Central memory CD4-positive, alpha-beta T cell (primary cell): ENCODE measurements at places on chromosomes 5 and 9.

DNA sequence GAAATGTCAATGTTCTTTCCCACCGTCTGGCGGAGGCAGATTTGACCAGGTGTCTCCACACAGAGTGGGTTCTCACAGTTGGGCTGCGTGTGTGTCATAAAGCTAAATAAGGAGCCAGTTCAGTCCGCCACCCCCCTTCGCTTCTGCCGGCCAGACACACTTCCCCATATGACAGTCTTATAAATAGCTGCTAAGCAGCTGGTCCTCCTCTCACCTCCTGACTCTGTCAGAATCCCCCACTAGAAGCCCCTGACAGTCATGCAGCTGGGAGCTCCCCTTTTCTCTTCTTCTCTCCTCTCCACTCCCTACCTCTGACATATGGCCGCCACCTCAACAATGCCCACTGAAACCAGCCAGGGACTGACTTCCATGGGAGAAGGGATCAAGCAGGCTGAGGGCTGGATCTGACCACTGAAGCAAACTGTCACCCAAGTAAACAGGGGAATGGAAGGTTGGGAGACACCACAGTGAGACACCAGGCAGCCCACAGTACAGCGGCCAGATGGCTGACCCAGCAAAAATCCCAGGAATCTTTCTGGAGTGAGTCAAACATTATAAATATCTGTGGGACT, 141.9 kb upstream of the EFNA5 start:
- DNase-seq = no peak

- DNase-seq = no peak
These were observed 50.1 kb upstream of the ANKRD33B start for GRCh38 chr5:10513501-10514442.

DNA sequence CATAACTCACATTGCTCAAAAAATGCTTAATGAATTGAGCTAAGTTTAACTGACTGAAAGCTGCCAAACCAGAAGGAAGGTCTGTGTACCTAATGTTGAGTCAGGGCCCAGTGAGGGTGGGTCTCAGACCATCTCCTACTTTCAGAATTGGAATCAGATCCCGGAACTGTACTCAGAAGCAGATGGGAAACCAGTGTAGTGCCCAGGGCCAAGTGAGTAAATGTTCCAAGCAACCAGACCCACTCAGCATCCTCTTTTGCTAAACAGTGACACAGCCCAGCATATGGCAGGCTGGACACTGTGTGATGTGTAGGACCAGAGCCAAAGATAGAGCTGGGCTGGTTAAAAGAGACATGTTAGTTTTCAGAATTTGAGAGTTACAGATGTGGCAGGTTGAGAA, 94.1 kb downstream of the PLCXD3 start:
- DNase-seq = no peak

GRCh38 chr5:139835656-139836055, 40.0 kb downstream of the PSD2 start:
- no peak for DNase-seq

DNA sequence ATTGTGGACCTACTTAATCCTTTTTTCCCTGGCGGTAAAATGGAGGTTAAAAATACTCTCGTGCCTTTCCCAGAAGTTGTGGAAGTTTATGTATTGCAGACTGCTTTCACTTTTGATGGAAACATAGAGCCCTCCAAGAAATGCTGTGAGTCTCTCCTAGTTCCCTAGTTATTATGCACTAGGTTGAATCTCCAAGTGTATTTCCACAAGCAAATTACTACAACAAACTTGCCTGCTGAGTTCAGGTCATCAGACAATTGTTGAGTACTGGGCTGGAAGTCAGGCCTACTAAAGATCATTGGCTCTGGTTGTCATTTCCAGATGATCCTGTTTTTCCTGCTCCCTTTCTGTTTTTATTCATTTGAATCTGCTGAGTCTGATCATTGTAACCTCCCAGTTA, 104.1 kb downstream of the CD180 start:
- no peak for DNase-seq

DNA sequence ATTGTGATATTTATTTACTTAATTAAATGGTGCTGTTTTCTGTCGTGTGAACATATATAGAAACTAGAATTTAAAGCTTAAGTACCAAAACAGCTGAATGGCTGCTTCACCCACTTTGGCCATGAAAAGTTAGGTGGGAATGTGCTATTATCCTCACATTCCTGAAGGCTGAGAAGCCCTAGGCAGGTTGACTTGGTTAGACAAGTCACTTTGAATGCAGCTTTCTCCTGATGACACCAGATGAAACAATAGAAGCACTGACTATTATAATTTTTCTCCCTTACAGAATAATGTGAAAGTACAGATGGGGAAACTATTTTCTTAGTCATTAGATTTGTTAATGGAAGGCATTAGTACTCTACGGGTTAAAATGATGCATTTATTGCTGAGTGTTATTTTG, 65.1 kb upstream of the C5orf46 start:
- no peak for DNase-seq

DNA sequence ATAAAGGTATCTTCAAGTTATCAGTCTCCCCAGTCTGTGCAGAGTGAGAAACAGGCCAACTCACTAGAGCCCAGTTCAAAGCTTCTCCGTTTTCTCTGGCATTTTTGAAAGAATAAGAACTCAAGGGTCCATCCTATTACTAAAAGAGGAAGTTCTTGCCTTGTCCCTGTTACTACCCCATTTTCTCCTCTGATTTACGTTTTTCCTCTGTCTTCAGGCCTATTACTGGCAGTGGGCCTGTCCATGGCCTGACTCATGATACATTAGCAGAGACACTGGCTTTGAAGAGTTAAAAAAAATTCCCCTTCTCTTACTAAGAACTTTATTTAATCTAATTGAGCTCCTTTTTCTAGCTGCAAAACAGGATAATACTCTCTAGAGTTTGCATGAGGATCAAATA, 624.0 kb upstream of the KLF4 start:
- DNase-seq = no peak

- no peak for DNase-seq
These were observed 17.8 kb downstream of the MED10 start for GRCh38 chr5:6360323-6361072.

DNA sequence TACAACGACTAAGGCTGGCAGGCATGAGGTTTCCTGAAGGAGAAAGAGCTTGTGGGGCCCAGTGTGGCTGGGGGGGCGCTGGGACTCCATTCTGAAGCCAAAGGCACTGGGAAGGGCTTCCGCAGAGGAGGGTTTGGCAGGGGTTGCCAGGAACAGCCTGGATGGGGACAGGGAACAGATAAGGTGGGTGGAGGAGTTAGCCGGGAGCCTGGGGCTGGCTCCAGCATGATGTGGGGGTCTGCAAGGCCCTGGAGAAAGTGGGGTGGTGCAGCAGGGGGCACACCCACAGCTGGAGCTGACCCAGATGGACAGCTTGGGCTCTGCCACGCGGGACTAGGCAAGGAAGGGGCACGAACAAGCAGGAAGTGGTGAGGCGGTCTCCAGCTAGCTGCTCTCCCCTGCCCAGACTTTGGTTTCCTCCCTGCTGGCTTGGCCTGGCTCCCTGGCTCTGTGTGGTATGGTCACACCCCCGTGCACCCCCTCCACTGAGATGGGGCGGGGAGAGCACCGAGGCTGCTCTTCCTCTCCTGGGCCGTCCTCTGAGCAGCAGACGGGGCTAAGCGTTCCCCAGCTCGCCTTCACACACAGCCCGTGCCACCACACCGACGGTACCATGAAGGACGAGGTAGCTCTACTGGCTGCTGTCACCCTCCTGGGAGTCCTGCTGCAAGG, at the start of gene LTC4S:
LTC4S (plus strand) TSS at position 519 of the 672 bp plus-strand sequence; CDS start at position 614, 95 bp downstream.
- DNase-seq = peak; percentile 66

GRCh38 chr9:112360047-112360804, 19.7 kb upstream of the HSDL2 start:
- no peak for DNase-seq

DNA sequence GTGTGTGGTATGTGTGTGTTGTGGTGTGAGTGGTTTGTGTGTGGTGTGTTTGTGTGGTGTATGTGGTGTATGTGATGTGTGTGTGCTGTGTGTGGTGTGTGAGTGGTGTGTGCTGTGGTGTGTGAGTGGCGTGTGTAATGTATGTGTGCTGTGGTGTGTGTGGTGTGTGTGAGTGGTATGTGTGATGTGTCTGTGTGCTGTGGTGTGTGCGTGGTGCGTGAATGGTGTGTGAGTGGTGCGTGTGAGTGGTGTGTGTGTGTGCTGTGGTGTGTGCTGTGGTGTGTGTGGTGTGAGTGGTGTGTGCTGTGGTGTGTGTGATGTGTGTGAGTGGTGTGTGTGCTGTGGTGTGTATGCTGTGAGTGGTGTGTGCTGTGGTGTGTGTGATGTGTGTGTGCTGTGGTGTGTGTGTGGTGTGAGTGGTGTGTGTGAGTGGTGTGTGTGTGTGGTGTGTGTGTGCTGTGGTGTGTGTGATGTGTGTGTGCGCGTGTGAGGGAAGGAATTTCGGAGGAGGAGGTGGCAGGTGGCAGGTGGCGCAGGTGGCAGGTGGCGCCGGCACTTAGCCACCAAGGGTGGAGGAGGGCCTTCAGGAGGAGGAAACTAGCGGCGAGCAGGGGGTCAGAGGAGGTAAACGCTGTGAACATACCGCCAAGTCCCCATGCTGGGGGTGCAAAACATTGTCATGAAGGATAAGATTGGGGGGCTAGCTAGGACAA, 191.8 kb downstream of the MELK start:
- no peak for DNase-seq

DNA sequence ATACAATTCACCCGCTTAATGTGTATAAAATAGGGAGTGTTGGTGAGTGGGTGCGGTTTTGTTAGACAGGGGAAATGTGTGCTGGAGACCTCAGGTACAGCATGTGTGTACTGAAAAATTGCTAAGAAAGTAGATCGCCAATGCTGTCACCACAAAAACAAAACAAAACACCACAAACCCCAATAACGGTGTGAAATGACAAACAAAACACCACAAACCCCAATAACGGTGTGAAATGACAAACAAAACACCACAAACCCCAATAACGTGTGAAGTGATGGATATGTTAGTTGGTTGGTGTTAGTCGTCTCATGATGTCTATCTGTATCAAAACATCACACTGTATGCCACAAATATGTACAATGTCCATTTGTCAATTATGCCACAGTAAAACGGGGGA, 14.2 kb upstream of the GFPT2 start:
- DNase-seq = no peak

DNA sequence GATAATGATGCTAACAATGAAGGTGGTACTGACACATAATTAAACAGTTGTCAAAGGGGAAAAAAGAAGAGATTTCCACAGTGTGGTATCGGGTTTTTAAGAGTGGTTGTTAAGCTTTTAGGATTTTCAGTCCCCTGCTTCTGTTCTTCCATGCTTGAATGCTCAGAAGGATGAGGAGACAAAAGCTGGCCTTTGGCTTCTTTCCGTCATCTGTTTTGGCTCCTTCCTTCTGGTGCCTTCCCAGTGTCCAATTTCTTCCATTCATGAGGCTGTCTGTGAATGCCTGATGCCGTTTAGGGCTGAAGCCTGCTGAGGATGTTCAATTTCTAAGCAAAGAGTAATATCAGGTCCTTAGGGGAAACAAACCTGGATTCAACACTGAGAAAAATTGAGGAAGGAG, 179.6 kb upstream of the GLRA1 start:
- DNase-seq = no peak

GRCh38 chr5:15577132-15577531, 77.2 kb downstream of the FBXL7 start:
- DNase-seq = no peak

DNA sequence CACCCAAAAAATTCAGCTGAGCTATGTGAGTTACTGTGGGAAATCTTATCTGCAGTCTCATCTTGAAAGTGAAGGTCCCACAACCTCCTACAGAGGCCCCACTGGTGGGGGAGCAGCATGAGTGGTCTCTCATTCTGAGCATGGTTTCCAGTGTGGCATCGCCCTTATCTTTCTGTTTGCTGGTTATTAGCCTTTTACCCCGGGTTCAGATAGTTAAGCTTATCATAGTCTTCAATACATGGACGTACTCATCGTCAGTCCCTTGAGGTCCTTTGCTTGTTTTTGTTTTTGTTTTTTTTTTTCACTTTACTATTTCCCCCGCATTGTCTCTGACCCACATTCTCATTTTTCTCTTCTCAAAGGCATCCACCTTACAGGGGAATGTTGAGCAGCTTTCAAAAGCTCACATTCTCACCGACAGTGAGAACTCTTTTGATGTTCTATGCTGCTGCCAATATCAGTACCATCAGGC, 7.7 kb upstream of the HAVCR2 start:
- no peak for DNase-seq

DNA sequence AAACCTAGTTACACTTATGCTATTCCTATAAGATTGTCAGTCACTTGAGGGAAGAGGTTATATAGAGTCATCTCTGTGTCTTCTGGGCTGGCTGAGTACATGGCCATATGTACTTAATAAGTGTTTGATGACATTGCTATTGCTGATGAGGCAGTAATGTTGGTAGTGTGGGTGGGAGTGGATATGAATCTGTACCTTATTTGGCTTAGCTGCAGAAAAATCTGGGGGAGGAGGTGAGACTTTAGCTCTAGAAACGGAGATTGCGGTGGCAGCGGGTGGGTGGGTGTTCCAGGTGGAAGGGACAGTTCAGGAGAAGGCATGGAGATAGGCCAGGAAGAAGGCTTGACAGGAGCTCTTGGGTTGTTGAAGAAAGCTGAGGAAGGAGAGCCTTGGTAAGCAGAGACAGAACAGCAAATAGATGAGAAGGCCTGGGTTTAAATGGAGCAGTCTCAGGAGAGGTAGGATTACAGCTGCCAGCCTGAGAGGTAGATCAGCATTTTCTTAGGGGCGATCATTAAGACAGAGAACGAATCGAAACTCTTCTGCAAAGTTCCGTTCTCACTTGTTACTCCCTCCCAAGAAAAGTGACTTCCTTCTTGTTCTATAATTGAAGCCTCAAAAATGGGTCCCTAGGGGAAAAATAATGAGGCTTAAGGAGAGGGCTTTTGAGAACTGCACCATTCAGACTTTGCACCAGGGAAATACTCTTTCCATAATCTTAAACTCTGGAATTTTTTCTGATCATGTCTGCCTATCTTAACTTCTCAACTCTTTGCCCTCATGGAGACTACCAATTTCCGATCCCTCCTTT, 160.5 kb downstream of the UNC13B start:
- no peak for DNase-seq

GRCh38 chr9:97722331-97722730, 25.2 kb upstream of the XPA start:
- no peak for DNase-seq

DNA sequence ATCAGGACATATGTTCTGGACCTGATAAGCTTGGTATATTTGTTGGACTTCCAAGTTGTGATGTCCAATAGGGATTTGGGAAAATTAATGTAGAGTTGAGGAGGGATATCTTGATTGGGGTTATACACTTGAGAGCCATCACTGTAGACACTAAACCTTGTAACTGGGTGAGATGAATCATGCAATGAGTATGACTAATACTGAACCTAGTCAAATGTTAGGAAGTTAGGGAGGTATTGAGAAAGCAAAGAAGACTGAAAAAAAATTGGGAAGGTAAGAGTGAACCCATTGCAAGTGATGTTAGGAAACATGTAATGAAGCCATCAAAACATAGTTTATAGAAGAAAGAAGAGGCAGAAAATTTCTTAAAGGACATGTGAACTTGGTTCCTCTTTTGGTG, 668.4 kb upstream of the CDH9 start:
- DNase-seq = no peak

DNA sequence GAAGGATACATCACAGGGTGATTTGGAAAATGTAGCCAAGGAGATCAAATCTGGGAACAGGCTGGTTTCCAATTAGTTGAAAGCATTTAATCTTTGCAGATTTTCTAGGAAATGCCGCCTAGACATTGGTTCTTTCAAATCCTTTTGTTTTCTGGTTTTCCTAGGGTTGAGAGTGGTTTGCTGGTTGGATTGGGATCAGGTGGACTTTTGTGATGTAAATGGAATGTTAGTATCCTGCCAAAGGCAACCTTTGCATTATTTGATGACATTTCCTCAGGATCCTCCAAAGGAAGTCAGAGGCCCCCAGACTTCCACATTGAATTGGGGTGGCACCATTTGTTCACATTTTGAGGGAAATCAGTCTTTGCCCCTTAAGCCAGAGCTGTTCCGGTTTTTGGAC, 245.5 kb upstream of the RPS23 start:
- no peak for DNase-seq
